ENCODE measurements at places on chromosomes 12 and 14.
A peak's percentile ranks its signal among the peaks of the same experiment; 100 is the strongest.

DNA sequence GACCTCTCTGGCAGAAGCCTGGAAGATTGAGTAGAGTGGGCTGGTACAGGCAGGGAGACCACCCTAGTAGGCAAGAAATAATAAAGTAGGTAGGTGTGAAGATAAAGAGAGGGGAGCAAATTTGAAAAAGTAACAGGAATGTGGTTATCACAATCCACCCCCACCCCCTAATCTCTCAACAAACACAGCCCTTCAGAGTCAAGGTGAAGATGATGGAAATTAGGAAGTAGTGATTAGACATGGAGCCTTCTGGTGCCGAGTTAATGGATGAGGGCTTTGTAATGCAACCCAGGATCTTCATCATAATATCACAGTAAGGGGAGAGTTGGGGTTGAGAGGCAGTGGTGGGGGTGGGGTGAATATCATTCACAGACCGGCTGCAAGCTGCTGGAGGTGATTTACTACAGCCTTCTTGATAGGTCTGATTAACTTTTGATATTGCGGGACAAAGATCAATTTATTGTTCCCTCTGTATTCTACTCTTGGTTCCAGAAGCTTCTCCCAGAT, 29.2 kb upstream of the CRY1 start:
- no peaks in the 10 kb centered on the region for H3K4me1 ChIP-seq
- no peaks in the 10 kb centered on the region for H3K36me3 ChIP-seq
- no peak overlapping the region for H3K27ac ChIP-seq
- H3K27me3 ChIP-seq, result no peaks in the 10 kb centered on the region
- no peak overlapping the region for H3K4me3 ChIP-seq

DNA sequence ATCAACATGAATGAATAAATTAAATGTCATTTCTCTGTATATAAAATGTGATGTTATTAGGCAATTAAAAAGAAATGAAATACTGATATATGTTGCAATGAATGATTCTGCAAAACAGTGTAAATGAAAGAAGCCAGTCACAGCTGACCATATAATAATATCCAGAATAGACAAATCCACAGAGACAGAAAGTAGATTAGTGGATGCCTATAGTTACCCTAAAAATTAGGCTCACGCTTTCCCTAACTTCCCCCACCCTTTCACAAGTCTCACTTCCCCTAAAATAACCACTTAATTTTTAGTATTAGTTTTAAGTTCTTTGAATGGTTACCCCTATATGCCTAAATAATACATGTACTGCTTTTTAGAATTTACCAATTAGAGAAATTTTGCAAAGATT, 348.9 kb upstream of the FAR2 start:
- H3K27ac ChIP-seq, result no peak overlapping the region
- H3K27me3 ChIP-seq, result no peaks in the 10 kb centered on the region
- H3K4me3 ChIP-seq, result no peak overlapping the region
- no peak for DNase-seq
- H3K4me1 ChIP-seq, result no peaks in the 10 kb centered on the region

DNA sequence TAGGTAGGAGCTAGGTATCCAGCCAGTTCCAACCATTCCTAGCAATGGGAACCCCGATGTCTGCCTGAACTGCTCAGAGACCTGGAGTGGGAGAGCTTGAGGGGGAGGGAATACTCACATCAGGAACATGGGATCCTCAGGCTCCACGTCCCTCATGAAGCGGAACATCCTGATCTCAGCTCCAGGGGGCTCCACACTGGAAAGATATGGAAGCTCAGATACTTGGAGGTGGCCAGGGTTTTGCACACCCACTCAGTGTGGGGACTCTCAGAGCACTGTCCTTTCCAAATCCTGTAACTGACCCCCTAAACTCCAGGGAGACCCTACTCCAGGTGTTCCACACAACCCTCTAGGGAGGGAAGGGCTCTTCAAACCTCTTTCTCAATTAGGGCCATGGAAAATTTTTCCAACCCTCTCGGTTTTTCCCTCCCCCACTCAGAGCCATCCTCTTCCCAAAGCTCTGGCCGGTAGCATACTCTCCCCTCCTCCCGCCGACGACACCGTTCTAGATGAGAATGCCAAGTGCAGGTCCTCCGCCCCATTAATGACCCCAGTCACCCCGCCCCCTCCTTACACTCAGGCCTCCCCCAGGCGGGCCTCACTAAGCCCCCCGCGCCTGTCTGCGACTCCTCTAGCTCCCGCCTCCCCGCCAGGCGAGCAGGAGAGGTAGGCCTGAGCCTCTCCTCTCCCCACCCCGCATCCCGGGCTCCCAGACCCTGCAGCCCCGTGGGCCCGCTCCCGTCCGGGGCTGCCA, 597 bp downstream of the MLF2 start:
- peak overlapping the region; percentile 99 for H3K27ac ChIP-seq
- H3K36me3 ChIP-seq, result peaks cover 29% of the 10 kb centered on the region
- peaks cover 13% of the 10 kb centered on the region for H3K4me1 ChIP-seq
- DNase-seq, result peak; percentile 61

DNA sequence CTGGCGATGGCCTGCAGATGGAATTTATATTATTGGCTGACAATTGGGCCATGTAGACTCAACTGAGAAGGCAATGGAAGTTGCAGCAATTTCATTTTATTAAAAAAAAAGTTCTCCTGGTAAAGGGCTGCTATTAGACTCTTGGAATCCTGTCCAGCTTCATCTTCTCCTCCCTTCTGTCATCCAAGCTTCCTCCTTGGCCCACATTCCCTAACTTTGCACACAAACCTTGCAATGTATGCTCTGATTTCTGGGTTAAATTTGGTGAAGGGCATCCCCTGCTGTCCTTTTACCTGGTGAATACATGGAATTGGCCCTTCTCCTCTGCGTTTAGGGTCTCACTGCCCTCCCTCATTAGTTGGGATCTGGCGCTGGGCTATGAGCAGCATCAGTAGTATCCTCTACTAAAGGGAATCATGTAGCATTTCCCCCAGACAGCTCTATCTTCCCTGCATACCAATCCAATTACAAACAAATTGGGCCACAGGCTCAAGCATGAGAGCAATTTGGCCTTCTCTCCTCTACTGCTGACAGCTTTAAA, 336.9 kb downstream of the BMP4 start:
- no peaks in the 10 kb centered on the region for H3K36me3 ChIP-seq
- H3K4me1 ChIP-seq, result no peaks in the 10 kb centered on the region
- DNase-seq, result peak; percentile 56
- H3K4me3 ChIP-seq, result no peak overlapping the region
- H3K27me3 ChIP-seq, result no peaks in the 10 kb centered on the region

DNA sequence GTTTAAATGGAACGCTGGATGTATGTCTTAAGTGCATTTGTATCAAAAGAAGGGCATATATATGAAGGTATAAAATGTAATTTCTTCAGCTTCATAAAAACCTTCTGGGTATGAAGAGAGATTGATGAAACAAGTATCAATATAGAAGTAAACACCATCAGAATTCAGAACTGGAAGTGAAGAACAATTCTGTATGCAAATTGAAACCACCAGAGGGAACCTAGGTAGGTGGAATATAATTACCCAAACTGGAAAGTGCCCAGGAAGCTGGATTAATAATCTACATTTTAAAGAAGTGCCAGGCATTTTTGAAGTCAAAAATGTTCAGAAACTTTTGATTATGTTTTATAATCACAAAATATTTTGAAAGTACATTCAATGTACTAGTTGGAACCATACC, 336.2 kb upstream of the GARIN6 start:
- no peaks in the 10 kb centered on the region for H3K27me3 ChIP-seq
- no peak for DNase-seq
- no peak overlapping the region for H3K27ac ChIP-seq
- no peaks in the 10 kb centered on the region for H3K4me1 ChIP-seq
- no peak overlapping the region for H3K4me3 ChIP-seq
- H3K36me3 ChIP-seq, result no peaks in the 10 kb centered on the region

- H3K27ac ChIP-seq, result no peak overlapping the region
- H3K4me3 ChIP-seq, result no peak overlapping the region
- peak; percentile 6 for DNase-seq
Observed at GRCh38 chr12:78820946-78821345, 43.6 kb upstream of the SYT1 start.

- DNase-seq, result no peak
- H3K27ac ChIP-seq, result no peak overlapping the region
Observed at GRCh38 chr12:89134213-89134770, 218.0 kb downstream of the DUSP6 start.

GRCh38 chr14:20327005-20327869, 5.8 kb downstream of the CCNB1IP1 start:
- H3K27me3 ChIP-seq, result no peaks in the 10 kb centered on the region
- no peaks in the 10 kb centered on the region for H3K4me1 ChIP-seq
- no peak overlapping the region for H3K4me3 ChIP-seq
- peak; percentile 79 for DNase-seq

GRCh38 chr12:62562846-62563245, 96.2 kb downstream of the MON2 start:
- no peak overlapping the region for H3K27ac ChIP-seq
- no peak overlapping the region for H3K4me3 ChIP-seq
- no peaks in the 10 kb centered on the region for H3K4me1 ChIP-seq

- DNase-seq, result no peak
- H3K27ac ChIP-seq, result no peak overlapping the region
- H3K36me3 ChIP-seq, result no peaks in the 10 kb centered on the region
- H3K27me3 ChIP-seq, result no peaks in the 10 kb centered on the region
- H3K4me3 ChIP-seq, result no peak overlapping the region
Observed at GRCh38 chr14:49953196-49953595, 60.3 kb downstream of the ARF6 start.

GRCh38 chr12:58607805-58608204, 312.5 kb downstream of the LRIG3 start:
- no peaks in the 10 kb centered on the region for H3K36me3 ChIP-seq
- no peak overlapping the region for H3K27ac ChIP-seq
- DNase-seq, result no peak
- H3K27me3 ChIP-seq, result no peaks in the 10 kb centered on the region
- H3K4me1 ChIP-seq, result peaks cover 4% of the 10 kb centered on the region

GRCh38 chr12:4771960-4772566, 51.9 kb downstream of the GALNT8 start:
- no peaks in the 10 kb centered on the region for H3K4me1 ChIP-seq
- H3K27me3 ChIP-seq, result no peaks in the 10 kb centered on the region
- no peak overlapping the region for H3K4me3 ChIP-seq
- H3K36me3 ChIP-seq, result no peaks in the 10 kb centered on the region
- no peak overlapping the region for H3K27ac ChIP-seq

DNA sequence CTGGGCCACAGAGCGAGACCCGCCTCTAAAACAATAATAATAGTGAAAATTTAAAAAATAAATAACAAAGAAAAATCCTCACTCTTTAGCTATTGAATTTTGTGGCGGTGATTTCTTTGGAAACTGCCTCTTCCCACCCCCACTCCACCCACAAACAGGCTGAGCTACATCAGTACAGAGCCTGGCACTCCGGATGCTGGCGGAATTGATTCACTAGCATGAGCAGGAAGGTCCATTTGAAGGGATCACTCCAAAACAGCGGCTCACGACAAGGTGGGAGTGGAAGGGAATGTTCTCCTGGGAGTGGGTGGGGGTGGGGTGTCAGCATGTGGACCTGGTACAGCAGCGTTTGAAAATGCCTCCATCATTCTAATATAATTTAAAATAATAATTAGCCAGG, 26.1 kb downstream of the CCDC177 start:
- H3K4me1 ChIP-seq, result peaks cover 2% of the 10 kb centered on the region
- no peaks in the 10 kb centered on the region for H3K27me3 ChIP-seq
- DNase-seq, result no peak
- H3K36me3 ChIP-seq, result no peaks in the 10 kb centered on the region
